Thoracic aorta (tissue), 2 donors: ENCODE measurements at places on chromosomes 11 and 22. TPM values are rescaled to one million over a fixed set of nuclear protein-coding genes. Genes with fewer than 3 reads are reported as not detected.

Gene NAA40
- 15.5 TPM for total RNA-seq

Gene CDC42EP2
- 8.5 TPM for total RNA-seq

Gene SPCS2
- total RNA-seq = 62.3 TPM

Gene GTSE1
- total RNA-seq = 0.41 TPM

Gene API5
- total RNA-seq = 48.9 TPM

Gene SLC25A17
- 17.9 TPM for total RNA-seq

Gene SORL1
- total RNA-seq = 33.0 TPM

Gene XPNPEP3
- total RNA-seq = 5.6 TPM

Gene PANX3
- not detected for total RNA-seq

Gene ANKK1
- 0.68 TPM for total RNA-seq

Gene PRRG4
- 2.3 TPM for total RNA-seq

Gene RAG1
- 0.54 TPM for total RNA-seq

Gene OR4D5
- total RNA-seq = not detected
